Uterus (tissue), 4 donors: ENCODE measurements at places on chromosomes 2 and 18. TPM values are rescaled to one million over a fixed set of nuclear protein-coding genes. Genes with fewer than 3 reads are reported as not detected.
A peak's percentile ranks its signal among the peaks of the same experiment; 100 is the strongest.

Gene PIEZO2
- 42.8 TPM for total RNA-seq

Gene STPG4
- total RNA-seq, result not detected

Gene LYG2
- not detected for total RNA-seq

- no peak overlapping the region for H3K27ac ChIP-seq
- no peaks in the 10 kb centered on the region for H3K27me3 ChIP-seq
- H3K4me3 ChIP-seq, result no peak overlapping the region
Observed at GRCh38 chr2:16152071-16152927, 211.9 kb downstream of the MYCN start.

GRCh38 chr2:198173242-198173641, 368.8 kb downstream of the PLCL1 start:
- no peaks in the 10 kb centered on the region for H3K4me1 ChIP-seq
- peak; percentile 20 for DNase-seq
- H3K36me3 ChIP-seq, result no peaks in the 10 kb centered on the region
- no peaks in the 10 kb centered on the region for H3K27me3 ChIP-seq

Gene UPP2
- total RNA-seq, result 0.28 TPM

- H3K27ac ChIP-seq, result no peak overlapping the region
- H3K27me3 ChIP-seq, result no peaks in the 10 kb centered on the region
- H3K4me1 ChIP-seq, result no peaks in the 10 kb centered on the region
- H3K36me3 ChIP-seq, result no peaks in the 10 kb centered on the region
- DNase-seq, result no peak
Observed at GRCh38 chr2:19102696-19103423, 255.6 kb downstream of the OSR1 start.
